ENCODE measurements at places on chromosomes 3 and 15.

DNA sequence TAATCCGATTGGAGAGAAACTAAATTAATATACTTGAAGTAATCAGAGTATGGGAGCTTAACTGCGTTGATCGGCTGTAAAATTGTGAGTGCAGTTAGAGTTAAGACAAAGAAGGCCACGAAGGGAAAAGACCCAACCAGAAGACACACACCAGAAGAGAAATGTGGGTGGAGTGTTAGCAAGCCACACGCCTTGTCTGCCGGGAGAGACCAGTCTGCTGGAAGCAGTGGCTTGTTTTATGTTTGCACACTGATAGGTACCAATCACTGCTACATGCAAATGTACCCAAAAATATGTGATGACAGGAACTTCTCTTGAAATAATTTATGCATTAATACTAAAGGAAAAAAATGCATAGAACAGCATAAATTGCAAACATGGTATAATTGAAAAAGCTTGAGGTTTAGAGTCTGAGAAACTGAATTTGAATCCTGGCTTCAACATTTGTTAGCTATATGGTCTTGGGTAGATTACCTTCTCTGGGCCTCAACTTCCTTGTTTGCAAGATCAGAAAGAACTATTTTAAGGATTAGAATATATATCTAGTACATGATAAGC, 23.1 kb downstream of the EEFSEC start:
- no peak for DNase-seq

- no peak for DNase-seq
Observed at GRCh38 chr3:10122724-10123123, 7.2 kb downstream of the BRK1 start.

GRCh38 chr3:125019271-125019670, 36.5 kb downstream of the HEG1 start:
- no peak for DNase-seq

GRCh38 chr3:195829897-195830254, 18.1 kb upstream of the MUC4 start:
- no peak for DNase-seq

- no peak for DNase-seq
Observed at GRCh38 chr3:4950351-4950784, 28.9 kb upstream of the BHLHE40 start.

GRCh38 chr3:159832024-159832423, 156.6 kb upstream of the IL12A start:
- no peak for DNase-seq

DNA sequence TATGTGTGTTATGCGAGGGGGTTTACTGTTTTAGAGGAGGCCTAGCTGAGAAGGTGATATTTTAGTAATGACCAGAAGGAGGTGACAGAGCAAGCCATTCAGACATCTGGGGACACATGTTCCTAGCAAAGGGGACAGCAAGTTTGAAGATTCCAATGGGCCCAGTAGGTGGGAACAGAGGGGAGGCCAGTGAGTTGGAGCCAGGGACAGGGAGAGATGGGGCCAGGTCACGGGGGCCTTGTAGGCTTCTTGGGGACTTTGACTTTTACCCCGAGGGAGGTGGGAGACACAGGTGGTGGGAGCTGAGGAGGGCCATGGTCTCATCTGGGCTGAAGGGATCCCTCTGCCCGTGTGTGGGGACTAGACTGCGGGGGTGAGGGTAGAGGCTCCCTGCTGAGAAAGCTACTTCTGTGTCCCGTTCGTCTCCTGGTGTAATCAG, 72.5 kb downstream of the MGLL start:
- DNase-seq: no peak

Measured in GM18507 (cell line).